ENCODE measurements at places on chromosomes 11 and 22.

DNA sequence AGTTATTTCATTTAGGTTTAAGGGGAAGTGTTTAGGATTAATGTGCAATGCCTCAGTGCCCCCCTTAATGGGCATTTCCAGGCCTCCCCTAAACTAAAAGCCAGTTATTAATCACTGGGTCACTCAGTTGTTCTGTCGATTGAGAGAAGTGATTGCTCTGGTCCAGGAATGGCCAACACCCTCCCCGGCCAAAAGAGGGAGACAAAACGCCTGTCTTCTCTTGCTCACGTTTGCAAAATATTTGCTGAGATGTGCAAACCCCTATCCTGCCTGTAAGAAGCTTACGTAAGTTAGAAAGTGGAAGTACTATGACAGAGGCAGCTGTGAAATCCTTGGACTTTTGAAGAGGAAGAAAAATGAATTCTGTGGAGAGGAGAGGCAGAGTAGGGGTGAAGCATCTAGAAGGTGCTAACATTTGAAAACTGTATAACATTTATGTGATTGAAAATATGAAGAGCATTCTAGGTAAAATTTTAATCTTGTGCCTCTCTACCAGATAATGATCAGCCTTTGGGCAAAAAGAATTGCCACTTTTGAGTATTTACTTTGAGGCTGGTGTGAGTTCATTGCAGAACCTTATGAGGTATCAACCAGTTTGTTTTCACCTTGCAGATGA is 37.7 kb downstream of the NTM start:
- no peak for DNase-seq

- no peak for DNase-seq
Measured at GRCh38 chr11:125552927-125553326, 16.4 kb upstream of the EI24 start.

DNA sequence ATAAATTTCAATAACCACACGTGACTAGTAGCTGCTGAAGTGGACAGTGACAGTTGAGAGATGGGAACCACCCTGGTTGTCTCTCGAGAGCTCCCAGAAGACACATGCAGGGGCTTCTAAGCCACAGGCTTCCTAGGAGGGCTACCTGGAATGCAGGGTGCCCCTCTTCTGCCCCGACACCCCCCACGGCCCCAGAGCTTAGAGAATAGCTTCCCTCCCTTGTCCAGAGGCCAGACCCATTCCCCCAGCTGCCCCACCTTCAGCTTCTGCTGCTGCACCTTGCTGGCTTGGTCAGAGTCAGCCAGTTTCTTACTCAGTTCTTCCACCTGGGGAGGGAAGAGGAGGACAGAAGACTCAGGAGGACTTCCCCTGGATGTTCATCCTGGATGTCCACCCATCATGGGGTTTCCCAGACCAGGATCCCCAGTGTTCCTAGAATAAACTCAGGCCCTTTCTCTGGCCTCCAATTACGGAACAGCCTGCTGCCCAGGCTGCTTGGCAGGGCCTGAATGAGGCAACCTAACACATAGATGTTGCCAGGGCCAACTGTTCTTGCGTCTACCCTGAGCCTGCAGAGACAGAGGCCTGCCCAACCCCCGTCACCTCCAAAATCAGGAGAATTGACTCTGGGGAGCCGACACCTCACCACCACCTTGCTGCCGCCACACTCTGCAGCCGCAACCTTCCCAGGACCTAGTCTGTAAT is 12.0 kb downstream of the IL18BP start:
- DNase-seq, result no peak

DNA sequence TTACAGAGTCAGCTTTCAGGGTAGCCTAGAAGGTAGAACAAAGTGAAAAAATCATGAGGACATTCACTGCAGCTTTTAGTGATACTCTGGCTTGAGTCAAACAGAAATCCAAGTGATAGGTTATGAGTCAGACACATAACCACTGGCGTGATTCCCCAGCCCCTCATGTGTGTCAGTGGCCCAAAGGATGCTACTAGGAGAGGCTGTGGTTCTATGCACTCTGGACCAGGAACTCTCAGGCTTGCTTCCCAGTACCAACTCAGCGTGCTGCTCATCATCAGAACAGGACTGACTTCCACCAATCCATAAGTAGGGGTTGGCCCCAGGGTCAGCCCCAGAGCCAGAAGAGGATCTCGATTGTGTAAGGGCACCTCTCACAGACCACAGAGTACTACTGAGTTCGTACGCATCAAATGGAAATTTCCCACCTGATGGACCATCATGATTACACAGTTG is 116.8 kb downstream of the MED15 start:
- DNase-seq, result no peak

DNA sequence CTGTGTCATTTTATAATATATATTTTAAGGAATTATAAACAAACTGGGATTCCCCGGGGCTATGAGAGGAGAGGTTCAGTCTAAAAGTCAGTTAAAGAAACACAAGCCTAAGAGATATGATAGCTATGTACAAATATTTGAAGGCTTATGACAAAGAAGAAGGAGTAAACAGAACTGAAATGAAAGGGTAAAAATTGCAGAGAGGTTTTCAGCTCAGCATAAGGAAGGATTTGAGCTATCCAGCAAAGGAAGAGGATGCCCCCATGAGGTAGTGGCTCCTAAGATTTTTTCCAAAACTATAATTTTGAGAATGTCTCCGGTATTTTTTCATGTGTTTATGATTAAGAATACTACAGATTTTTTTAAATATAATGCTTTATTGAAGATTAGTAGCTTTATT is 57.9 kb upstream of the ANGPTL5 start:
- DNase-seq, result no peak

GRCh38 chr11:43212279-43212678 is 99.5 kb upstream of the API5 start:
- DNase-seq, result no peak

GRCh38 chr11:128905345-128906184 is 14.4 kb downstream of the KCNJ5 start:
- peak; percentile 8 for DNase-seq

DNA sequence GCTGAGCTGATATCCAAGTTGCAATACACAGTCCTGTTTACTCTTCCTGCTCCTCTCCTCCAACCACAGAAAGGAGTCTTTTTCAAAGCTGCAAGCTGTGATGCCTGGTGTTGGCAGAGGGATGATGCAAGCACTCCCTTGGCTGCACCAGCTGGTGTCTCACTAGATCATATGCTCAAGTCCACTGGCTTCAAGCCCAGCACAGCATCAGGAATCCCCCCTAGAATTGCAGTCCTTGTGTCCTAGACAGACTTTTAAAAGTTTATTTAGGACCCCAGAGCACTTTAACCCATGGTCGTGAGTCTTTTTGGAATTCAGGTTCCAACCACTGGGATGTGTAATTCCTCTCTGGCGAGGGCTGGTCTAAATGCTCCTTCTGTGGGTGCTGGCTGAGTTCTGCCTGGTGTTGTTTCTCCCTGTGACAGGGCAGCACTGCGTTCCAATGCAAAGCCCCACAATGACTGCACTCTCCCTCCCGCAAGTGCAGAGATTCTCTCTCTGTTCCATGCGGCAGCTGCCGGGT is 1.9 kb upstream of the HEPN1 start:
- DNase-seq, result no peak

- no peak for DNase-seq
Measured at GRCh38 chr22:21933910-21934309, 18.7 kb downstream of the PPM1F start.

GRCh38 chr22:17266251-17266971 is 47.2 kb upstream of the ADA2 start:
- DNase-seq, result no peak

GRCh38 chr11:42170601-42171000 is 711.1 kb upstream of the LRRC4C start:
- no peak for DNase-seq

GRCh38 chr22:37471727-37472417 is 14.3 kb downstream of the MFNG start:
- no peak for DNase-seq

DNA sequence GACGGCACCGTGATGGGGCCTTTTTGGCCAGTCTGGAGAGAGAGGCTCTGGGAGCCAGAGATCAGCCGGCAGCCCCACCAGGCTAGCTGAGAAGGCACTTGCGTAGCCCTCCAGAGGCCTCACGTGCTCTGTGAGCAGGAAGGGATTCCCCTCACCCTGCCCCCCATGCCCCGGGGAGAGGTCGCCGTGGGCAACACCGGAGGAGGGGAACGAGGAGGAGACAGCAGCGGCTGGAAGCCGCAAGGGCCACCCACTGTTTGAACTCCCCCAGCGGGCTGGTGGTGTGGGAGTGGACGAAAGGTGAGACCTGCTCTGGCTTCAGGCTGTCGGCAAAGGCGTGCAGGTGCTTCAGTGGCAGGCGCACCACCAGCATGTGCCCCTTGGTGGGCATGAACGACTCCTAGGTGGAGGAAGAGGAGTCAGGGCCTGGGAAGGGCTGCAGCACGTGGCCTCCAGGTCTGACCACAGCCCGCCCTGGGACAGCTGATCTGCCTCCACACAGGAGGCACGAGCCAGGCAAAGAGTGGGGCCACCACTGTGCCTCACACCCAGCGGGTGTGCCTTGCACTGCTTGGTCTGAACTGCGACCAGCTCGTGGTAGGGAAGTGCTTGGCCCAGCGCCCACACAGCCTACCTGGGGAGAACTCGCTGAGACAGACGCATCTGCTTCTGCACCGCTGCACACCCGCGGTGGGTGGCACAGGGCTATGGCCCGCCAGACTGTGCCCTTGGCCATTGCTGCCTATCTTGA is 99.9 kb downstream of the MED15 start:
- DNase-seq, result no peak

DNA sequence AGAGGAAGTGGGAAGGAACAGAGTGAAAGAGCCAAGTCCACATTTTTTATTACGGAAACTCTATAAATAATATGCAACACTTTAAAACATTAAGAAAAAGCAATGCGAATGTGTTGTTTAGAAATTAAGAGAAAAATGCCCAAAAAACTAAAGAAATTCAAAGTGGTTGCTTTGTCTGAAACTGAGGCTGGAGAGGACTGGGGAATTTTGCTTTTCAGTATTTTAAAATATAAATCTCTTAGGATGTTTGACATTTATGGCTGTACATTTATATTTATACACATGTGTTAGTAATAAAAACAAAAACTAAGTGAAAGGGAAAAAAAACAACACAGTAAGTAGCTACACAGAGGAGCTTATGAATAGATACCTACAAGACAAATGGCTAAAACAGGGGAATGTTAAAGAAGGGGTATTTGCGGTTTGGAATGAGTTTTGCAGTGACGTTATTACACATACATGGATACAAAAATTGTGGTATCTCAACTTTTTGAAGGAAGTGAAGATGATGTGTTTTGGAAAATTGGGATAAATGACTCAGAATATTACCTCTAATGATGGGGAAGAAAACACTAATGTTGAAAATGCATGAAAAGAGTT is 97.0 kb upstream of the DRD2 start:
- DNase-seq, result no peak

DNA sequence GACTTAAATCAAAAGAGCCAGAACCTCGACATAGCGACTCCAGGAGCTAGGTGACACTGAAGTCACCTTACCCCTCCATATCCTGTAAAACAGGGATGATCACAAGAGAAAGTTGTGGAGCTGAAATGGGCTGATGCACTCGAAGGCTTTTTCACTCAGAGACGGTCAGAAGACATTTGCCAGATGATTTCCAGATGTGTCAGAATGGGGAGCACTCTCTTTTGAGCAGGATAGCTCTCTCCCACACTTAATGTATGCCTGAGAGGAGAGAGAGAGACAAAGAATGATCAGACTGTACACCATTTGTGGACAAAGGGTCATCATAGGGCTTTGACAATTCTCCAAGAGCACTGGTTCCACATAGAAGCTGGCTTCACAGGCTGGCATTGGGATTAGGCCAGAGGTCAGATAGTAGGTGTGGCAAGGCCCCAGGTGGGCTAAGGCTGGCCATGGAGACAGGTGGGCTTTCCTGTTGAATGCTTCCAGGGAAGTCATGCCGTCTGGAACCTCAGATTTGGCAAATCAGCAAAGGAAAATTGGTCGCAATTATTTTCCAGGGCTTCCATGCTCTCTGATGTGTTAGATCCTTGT is 42.3 kb upstream of the ETS1 start:
- DNase-seq, result no peak

DNA sequence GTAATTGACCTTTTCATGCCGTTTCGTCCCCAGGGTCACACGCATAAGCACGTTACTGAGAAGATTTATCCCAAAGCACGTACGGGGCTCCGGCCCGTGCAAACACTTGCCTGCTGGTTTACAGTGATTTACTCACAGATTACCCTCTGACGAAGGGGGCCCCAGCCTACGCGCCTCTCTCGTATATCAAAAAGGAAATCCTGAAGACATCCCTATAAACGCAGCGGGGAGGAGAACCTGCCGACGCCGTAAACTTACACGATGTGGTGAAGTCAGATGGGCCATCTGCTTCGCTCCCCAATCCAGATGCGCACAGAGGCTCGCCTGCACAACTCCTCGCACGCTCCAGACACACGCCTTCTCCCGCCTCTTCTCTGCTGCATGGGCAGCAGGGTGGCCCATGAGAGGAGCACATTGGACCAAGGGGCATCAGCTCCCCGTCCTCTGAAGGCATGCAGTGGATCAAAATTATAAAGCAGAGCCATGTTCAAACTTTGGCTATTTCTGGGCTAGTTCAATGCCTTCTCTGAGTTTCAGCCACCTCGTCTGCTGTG is 123.6 kb downstream of the MN1 start:
- no peak for DNase-seq

- no peak for DNase-seq
Measured at GRCh38 chr11:86983021-86983488, 27.9 kb upstream of the FZD4 start.

DNA sequence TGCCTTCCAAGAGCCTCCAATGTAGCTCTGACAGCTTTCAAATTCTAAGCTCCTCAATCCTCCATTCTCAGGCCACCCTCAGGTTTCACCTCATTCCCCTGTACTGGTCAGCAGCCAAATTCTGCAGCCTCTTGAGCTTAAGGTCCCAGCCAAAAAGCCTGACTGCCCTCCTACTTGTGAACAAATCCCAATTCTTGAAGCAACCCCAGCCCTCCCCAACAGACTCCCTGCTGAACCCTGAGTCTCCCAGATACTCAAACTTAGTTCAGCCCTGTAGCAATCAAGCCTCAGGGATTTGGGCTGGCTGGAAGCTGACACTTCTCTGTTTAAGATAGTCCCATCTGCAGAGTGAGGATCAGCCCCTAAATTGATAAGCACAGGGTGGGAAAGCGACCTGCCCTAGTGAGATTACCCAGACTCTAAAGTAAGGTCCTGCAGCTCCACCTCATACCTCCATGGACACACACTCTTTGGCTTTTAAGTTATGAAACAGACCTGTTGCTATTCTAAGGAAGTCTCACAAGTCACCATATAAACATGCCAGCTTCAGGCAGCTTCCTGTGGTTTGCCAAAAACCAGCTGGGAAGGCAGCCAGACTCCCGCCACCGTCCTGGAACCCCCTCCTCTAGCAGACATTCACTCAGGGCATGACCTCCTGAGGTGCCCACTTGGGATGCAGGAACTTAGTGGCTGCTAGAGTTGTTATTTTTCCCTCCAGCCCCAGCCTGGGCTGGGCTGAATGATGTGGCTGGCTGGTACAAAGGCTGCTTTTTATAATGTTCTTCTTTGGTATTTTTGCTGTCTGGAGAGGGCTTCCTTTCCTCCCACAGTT is 82.5 kb upstream of the PICALM start:
- no peak for DNase-seq

GRCh38 chr11:94171693-94172440 is 43.2 kb downstream of the PANX1 start:
- DNase-seq, result no peak
